ENCODE measurements at places on chromosomes 16 and 17.

DNA sequence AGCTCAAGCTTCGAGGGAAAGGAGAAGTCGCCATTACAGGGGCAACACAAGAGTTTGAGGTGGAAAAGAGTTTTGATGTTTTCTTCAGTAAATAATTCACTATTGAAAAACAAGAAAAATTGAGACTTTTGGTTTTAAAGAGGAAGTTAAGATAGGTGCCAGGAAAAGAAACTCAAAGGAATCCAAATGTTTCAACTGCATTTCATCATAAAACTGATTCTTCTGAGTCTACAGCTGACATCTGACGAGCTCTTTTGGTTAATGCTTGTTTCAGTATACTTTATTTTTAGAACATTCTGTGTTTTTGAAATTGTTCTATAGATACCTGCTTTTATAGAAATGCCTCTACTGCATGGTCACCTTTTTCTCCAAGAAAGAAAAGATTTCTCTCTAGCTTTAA lies 54.0 kb downstream of the ERN1 start:
- DNase-seq, result no peak

GRCh38 chr17:60678118-60678444 lies 430 bp downstream of the BCAS3 start:
- no peak for DNase-seq

- no peak for DNase-seq
Observed at GRCh38 chr16:74901606-74902005, 83.3 kb downstream of the WDR59 start.

DNA sequence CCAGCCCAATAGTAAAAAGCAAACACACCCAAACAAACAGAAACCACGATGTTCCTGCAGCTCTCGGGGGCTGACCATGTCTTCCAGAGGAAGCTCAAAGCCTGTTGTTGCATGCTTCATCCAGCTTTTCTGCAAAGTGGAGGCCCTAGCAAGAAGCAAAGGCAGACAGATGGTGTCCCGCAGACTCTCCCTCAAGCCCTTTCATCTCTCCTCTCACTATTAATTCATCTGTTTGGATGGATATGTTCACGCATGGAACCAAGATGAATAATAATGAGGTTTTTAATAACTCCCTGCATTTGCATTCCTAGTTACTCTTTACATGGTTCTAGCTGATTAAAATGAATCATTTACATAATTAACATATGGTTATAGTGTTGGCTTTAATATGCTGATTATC lies 36.6 kb downstream of the RBFOX1 start:
- no peak for DNase-seq

GRCh38 chr17:68613739-68614298 lies 12.7 kb upstream of the FAM20A start:
- DNase-seq, result no peak

DNA sequence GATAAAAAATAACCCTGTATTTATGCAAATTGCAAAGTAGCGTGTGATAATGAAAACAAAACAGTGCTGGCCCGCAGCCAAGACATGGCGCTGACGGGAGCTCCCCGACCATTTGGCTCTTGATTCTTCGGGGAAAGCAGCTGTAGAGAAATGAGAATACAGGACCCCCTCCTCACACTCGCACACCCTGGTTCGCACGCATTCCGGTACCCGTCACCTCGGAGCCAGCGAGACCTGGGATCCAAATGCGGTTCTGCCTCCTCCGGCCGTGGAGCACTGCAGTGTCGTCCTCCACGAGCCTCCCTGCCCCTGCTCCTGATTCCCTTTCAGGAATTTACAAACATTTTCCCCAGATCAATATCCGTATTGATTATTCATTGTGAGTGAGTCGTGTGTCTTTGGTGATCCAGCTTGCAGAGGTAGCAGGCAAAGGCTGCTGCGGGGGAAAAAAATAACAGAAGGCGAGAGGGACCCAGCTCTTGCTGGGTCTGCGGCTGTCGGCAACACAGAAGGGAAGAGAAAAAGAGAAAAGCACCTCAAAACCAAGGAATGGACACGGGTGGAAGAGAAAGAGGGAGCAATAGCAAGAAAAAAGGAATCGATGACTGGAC lies 184.1 kb upstream of the ZFHX3 start:
- no peak for DNase-seq

- DNase-seq, result no peak
Observed at GRCh38 chr17:413706-414380, 61.2 kb upstream of the RPH3AL start.

- DNase-seq, result no peak
Observed at GRCh38 chr16:19486750-19487325, 35.1 kb downstream of the GDE1 start.

DNA sequence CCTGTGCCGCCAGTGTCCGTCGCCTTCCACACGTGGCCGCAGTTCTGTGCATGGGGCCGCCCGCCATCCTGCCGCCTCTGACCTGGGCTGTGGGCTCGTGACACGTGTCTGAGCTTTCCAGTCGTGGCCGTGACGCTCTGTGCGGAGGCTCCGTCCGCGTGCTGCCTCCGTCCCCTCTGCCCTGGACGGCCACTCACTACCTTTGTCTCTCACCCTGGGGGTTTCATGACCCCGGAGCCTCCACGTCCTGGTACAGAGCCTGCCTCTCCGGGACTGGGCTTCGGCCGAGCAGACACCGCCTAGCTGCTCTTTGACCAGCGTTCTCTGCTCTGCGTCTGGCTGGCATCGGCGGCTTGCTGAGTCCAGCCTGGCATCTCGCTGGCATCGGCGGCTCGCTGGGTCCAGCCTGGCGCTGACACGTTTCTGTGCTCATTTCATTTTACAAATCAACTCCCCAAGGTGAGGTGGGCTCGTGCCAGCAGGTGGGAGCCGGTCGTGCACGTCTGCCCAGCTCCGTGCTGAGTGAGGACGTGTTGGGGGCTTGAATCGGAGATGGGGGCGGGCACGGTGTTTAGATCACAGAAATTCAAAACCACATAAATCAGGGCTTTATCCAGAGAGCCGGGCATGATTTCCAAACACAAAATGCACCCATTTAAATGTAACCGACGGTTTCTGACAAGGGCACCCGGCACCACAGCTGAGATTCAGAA lies 44.3 kb upstream of the GNG13 start:
- DNase-seq, result no peak

DNA sequence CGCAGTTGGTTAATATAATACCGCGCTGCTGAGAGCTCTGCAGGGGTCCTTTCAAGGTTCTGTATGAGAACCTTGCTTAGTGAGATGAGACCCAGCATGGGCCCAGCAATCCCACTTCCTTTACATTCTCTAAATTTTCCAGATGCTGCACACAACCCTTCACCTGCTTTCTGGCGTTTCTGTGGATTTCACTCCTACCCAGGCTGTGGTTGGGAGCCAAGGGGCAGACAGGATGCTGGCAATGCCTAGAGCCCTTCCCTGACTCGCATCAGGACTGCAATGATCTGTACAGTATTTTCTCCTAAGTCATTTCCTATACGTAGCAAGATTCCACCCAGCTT lies 10.1 kb upstream of the PIPOX start:
- no peak for DNase-seq

DNA sequence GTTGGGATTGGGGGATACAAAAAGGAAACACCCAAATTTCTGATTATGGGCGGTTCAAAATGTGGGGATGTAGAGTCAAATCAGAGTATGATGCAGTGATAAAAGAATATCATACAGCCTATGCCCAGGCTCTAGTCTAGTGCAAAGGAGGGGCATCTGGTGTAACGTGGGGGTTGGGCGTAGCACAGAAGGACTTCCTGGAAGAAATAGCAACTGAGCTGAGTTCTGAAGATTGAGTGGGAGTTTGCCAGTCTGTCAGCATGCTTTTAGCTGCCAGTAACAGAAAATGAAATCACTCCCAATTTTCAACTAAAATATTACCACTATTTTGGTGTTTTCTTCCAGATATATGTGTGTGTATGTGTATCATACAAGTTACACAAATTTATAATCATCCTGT lies 196.9 kb downstream of the SPECC1 start:
- no peak for DNase-seq

DNA sequence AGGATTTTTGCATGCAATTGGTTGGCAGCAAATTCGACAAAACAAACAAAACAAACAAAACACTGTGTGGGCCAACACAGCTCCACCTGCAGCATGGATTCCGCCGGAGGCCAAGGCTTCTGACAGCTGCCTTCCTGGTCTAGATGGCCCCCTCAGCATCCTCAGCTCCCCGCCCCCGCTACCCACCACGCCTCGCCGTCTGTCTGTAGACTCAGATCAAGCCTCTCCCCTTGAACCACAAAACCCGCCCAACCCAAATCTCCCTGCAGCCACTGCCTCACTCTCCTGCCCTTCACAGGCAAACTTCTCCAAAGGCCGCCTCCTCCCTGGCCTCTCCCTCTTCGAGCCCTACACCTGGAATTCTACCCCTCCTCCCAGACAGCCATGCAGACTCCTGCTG lies 57.9 kb downstream of the RTN4RL1 start:
- DNase-seq, result no peak

DNA sequence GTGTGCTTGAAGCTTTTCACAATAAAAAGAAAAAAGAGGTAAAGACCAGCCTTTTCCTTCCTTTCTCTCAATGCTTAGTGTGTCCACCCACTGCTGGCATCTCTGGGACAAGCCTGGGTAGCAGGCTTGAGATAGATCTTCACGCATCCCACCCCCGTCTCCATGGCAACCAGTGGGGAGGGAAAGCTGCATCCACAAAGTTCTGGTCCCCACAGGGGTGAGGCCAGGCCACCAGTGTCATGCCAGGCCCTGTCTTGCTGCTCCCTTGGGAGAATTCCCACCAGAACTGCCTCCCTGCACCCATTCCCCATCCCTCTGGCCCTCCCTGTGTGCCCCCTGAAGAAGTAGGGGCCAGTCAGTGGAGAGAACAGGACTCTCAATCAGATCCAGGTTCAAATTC lies 259.9 kb downstream of the MRTFB start:
- DNase-seq, result no peak

DNA sequence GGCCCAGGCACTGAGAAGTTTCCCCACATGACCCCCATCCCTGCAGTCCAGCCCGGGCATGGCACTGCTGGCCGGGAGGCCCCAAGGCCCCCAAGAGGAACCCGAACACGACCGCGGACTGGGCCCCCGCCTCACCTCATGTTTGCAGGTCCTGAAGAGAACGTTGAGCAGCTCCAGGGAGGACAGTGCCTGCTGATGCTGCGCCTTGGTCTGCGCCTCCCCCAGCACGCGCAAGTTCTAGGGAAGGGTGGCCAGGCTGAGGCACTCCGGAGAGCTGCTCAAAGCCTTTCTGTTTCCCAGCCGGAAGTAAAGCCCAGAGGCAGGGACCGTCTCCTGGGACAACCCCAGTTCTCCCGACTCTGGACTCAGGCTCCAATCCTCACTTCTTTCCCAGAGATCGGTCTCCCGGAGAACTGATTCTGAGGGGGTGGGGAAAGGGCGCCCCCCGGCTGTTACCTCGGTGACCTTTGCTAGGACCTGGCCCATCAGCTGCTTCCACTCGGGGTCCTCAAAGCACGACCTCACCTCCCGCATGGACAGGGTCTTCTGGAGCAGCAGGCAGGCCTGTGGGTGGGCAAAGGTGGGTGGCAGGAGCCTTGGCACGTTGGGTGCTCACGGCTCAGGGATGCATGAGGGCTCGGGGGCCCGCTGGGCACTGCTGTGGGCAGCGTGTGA lies 13.7 kb downstream of the MYBBP1A start:
- DNase-seq, result no peak

DNA sequence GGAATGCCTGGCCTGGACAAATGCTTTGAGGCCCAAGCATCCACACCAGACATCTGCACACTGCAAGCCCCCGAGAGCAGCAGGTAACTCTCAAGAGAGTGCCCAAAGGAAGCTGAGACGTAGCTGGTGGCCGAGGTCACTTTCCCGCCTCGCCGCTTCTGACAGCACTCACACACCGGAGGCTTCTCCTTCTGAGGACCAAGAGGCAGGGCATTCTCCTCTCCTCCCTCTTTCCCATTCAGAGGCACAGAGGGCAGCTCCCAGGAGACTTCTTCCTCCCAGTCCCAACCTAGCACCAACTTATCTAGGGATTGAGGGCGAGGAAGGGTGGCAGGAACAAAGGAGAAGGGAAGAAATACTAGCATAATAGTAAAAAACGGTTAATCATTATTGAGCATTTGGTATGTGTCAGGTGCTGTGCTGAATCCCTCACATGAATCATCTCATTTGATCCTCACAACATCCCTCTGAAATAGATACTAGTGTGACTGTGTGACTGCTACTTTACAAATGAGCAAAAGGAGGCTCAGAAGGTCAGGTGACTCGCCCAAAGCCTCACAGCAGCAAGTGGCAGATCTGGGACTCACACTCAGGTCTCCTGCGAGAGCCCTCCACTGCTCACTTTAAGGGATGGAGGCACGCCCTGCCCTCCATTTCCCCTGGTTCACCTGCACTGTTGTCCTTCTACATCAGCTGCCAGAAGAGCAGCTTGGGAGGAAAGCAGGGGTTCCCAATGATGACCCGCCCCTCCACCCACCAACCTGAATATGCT lies 41.8 kb downstream of the MYO18A start:
- DNase-seq, result no peak

GRCh38 chr16:4006397-4006999 lies 109.7 kb downstream of the ADCY9 start:
- no peak for DNase-seq

- no peak for DNase-seq
Observed at GRCh38 chr16:86010680-86011141, 111.7 kb downstream of the IRF8 start.

- no peak for DNase-seq
Observed at GRCh38 chr16:48430890-48431289, 45.7 kb upstream of the SIAH1 start.

GRCh38 chr16:57156351-57156703 lies 29.5 kb downstream of the PSME3IP1 start:
- DNase-seq, result no peak

All from activated CD4-positive, alpha-beta T cell treated with anti-CD3 and anti-CD28 coated beads for 1 hour (primary cell).